NCI-H146 (cell line): ENCODE measurements at places on chromosomes 13 and 19.

DNA sequence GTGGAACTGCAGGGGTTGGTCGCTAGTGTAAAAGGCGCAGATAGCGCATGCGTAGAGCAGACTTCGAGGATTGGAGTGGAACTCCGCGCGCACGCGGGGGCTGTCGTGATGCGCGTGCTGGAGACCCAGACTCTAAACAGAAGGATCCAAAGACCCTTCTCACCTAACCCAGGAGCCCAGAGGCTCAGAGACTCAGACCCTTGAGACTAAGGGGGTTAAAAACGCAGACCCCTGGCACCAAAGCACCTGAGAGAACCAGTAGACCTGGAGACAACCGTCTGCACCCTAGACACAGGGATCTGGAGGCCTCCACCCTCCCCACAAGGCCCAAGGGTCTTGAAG, 567 bp upstream of the CTU1 start:
- no peak for DNase-seq

- DNase-seq: no peak
Observed at GRCh38 chr13:97658556-97658955, 224.6 kb downstream of the RAP2A start.

GRCh38 chr13:27474751-27475268, 24.4 kb upstream of the MTIF3 start:
- DNase-seq: no peak

DNA sequence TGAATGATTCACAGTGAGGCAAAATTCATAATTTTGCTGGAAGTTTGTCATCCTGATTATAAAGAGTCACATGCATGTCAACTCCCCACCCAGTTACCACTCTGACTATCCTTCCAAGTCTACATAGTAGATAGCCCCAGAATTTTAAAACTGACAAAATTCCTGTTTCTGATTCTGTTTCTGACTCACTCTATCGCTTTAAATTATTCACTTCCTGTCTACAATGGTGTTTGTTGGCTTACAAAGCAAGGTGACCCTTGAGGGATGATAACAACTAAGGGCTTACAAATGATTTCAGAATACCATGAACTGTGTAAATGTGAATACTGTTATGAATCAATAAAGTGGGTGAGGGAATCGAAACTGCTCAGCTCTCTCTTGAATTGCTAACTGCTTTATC, 98.7 kb upstream of the KL start:
- DNase-seq: no peak

DNA sequence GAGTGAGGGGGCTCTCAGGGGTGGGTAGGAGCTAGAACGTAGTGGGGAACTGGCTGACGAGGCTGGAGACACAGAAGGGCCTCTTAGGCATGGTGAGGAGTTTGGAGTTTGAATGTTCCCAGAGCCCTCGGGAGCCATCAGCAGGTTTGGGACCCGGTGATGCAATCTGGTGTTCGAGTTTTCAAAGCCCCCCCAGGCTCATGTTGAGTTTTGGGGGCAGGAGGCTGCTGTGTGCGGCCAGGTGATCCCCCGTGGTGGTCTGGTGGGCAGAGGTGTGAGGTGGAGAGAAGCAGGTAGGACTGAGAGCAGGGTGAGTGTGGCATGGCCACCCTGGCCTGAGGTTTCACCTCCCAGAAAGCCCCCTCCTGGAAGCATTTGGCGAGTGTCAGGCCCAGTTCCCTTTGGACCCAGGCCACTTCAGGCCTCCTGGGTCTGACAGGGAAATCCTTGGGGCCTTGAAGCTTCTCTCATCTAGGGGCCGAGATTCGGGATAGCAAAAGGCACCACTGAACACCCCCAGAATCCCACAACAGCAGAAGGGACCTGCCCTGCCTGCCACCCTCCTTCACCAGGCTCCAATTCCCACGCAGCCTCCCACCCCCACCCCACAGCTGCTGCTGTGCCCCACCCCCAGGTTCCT, 1.2 kb downstream of the YJEFN3 start:
- no peak for DNase-seq

GRCh38 chr19:46591254-46591653, 9.9 kb upstream of the CALM3 start:
- no peak for DNase-seq

GRCh38 chr13:91592056-91593014, 193.9 kb downstream of the GPC5 start:
- no peak for DNase-seq

- no peak for DNase-seq
Observed at GRCh38 chr19:31639306-31639705, 290.1 kb upstream of the TSHZ3 start.

DNA sequence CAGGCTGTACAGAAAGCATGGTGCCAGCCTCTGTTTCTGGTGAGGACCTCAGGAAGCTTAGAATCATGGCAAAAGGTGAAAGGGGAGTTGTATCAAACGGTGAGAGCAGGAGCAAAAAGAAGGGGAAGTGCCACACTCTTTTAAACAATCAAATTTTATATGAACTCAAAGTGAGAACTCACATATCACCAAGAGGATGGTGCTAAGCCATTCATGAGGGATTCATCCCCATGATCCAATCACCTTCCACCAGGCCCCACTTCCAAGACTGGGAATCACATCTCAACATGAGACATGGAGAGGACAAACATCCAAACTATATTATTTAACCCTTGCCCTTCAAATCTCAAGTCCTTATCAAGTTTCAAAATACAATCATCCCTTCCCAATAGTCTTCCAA, 836.7 kb downstream of the SLITRK5 start:
- no peak for DNase-seq

DNA sequence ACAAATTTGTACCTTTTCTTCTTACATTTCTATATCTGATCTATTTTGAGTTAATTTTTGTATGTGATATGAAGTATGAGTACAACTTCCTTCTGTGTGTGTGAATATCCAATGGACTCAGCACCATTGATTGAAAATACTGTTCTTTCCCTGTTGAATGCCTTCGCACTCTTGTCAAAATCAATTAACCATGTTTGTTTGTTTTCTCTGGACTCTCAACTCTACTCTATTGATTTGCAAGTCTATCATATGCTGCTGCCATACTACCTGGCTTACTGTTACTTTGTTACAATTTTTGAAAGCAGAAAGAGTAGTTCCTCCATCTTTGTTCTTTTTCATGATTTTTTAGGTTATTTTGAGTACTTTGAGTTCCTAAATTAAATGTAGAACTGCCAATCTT, 1437.4 kb upstream of the SPRY2 start:
- no peak for DNase-seq

DNA sequence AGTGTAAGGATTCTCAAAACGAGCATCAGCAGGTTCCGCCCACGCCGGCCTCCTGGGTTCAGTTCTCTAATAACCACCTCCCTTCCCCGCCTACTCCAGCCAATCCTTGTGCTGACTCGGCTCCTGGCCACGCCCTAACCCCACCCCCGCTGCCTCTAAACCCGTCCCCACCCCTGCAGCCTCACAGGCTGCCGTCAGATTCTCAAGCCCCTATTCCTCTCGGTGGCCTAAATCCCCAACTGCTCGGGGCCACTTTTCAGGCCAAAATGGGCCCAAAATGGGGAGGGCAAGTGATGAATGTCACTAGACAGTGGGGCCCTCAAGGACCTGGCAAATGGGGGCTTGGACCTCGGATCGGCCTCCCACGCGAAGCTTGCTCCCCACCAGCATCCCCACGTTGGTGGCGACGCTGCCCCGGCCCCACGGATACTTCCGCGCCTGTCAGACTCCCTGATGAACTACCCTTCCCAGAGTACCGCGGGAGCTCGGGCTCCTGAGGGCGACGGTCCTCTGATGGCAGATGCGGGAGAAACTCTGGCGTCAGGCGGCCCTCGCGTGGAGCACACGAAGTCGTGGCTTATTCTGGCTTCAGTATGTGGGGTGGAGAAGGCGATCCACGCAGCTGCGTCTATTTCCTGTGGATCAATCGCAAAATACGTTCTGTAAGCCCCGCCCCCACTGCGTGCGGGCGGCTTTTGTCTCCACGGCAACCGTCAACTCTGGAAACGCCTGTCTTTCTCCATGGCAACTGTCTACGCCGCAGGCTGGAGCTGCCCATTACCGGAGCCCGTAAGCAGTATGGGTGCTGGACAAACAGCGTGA, 24.8 kb downstream of the ZNF473 start:
- DNase-seq: peak; percentile 81

GRCh38 chr13:76538004-76538403, 348.2 kb downstream of the KCTD12 start:
- no peak for DNase-seq

DNA sequence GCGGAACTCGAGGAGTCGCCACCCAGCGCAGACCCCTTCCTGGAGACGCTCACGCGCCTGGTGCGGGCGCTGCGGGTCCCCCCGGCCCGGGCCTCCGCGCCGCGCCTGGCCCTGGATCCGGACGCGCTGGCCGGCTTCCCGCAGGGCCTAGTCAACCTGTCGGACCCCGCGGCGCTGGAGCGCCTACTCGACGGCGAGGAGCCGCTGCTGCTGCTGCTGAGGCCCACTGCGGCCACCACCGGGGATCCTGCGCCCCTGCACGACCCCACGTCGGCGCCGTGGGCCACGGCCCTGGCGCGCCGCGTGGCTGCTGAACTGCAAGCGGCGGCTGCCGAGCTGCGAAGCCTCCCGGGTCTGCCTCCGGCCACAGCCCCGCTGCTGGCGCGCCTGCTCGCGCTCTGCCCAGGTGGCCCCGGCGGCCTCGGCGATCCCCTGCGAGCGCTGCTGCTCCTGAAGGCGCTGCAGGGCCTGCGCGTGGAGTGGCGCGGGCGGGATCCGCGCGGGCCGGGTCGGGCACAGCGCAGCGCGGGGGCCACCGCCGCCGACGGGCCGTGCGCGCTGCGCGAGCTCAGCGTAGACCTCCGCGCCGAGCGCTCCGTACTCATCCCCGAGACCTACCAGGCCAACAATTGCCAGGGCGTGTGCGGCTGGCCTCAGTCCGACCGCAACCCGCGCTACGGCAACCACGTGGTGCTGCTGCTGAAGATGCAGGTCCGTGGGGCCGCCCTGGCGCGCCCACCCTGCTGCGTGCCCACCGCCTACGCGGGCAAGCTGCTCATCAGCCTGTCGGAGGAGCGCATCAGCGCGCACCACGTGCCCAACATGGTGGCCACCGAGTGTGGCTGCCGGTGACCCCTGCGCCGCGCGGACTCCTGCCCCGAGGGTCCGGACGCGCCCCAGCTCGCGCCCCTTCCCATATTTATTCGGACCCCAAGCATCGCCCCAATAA, 2.3 kb downstream of the AMH start:
- DNase-seq: no peak

GRCh38 chr13:28478127-28478526, 16.8 kb downstream of the FLT1 start:
- no peak for DNase-seq

GRCh38 chr13:99265821-99266426, 7.7 kb upstream of the GPR18 start:
- DNase-seq: peak; percentile 53

GRCh38 chr13:74450525-74450845, 316.3 kb upstream of the KLF12 start:
- DNase-seq: no peak
